ENCODE measurements at places on chromosomes 7 and 10.

GRCh38 chr10:34905200-34905927 lies 90.3 kb upstream of the PARD3 start:
- no peak for DNase-seq

DNA sequence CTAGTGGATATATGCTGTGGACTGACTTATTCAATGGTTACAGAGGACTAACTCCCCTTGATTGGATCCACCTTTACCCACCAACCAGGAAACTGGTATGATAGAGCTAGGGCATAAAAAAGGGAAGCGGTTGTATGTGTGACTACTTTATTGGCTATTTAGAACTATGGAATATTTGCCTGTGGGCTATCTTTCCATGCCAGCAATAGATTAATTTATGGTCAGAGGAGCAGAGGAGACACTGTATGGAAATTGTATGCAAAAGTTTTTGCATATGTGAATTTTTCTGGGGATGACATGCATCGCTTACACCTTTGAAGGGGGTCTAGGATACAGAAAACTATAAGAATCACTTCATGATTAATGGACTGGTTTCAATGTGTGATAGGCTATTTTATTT lies 105.7 kb downstream of the LHFPL3 start:
- no peak for DNase-seq

DNA sequence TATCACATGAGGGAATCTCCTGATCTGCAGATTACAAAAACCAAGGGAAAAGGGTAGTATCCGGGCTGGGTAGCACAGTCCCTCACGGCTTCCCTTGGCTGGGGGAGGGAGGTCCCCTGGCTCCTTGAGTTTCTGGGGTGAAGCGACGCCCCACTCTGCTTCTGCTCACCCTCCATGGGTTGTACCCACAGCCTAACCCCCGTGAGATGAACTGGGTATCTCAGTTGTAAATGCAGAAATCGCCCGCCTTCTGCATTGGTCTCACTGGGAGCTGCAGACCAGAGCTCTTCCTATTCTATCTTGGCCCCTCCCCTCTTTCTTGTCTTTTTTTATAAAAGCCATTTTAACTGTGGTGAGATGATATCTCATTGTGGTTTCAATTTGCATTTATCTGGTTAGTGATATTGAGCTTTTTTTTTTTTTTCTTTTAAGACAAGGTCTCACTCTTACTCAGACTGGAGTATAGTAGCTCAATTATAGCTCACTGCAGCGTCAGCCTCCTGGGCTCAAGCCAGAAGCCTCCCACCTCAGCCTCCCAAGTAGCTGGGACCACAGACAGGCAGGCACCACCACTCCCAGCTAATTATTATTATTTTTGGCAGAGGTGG lies 87.8 kb downstream of the ABCC2 start:
- no peak for DNase-seq

DNA sequence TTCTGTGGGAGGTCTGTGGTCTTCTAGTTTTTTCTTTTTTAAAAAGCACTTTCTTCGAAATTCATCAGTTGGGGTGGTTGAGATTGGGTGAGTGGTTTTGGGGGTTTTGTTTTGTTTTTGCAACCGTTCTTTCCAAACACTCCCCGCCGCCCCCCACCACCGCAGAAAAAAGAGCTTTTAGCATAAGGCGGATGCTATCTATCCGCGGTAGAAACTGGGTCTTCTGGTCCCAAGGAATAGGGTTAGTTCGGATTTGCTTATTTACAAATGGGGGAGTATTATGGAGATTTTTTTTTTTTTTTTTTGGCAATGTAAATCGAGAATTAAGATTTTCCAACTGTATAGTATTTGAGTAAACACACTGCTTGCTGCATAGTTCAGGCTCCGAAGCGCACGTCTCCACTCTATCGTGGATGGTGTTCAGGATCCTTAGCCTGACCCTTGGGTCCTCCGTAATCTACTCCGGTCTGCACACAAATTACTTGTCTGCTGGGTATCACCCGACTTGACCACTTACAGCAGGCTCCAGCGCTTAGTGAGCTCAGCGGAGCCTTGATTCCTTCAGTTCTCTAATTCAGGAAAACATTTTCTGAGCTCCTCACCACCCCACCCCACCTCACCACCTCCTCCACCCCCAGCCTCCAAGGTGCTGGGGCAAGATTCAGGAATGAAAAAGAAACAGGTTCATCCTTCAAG lies 757 bp upstream of the NRCAM start:
- no peak for DNase-seq

GRCh38 chr7:89054361-89054760 lies 258.8 kb upstream of the TEX47 start:
- DNase-seq, result no peak

GRCh38 chr10:90911133-90912051 lies 9.5 kb downstream of the ANKRD1 start:
- DNase-seq, result no peak

- DNase-seq, result no peak
Observed at GRCh38 chr10:3708852-3709251, 76.2 kb downstream of the KLF6 start.

- no peak for DNase-seq
Observed at GRCh38 chr10:59833810-59834209, 72.5 kb downstream of the CCDC6 start.

DNA sequence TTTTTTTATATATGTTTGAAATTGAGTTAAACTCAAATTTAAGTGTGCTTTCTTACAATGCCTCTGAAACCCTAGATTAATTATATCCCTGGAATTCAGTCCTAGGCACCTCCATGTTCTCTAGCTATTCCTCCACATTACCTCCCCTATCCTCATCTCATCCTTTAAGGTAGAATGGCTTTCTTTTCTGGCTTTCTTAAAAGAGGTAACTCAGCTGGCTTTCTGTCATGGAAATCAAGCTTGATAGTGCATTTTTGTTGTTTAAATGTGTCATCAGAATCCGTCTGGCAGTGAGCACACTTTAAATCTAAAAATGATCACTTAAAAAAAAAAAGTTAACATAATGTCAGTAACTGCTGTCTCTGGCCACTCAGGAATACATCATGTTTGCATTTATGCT lies 42.2 kb downstream of the AHR start:
- DNase-seq, result no peak

DNA sequence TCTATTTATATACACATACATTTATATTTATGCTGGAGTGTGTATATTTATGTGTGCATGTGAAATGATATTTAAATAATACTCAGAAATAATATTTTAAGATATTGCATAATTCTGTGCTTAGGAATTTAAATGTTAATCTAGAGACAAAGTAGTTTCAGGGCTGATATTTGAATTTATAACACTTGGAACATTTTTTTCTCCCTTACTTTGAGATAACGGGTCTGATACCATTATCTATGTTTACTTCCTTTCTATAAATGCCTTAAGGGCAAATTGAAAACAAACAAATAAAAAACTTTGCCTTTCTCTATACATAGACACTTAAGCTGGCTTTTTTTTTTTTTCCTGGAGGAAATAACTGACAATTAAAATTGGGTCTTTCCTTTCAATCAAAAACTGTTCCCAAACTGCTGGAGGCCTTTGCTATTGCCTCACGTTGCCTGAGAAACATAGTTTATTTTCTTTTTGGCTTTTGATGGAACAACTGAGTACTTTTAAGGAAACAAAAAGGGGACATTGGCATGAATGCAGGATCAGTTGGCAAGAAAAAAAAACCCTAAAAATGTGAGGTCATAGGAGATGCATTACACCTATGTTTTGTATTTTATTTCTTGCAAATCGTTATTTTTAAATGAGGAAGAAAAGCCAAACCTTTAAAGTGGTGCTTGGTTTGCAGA lies 98.7 kb downstream of the ITGA8 start:
- DNase-seq, result no peak

GRCh38 chr7:33421429-33421828 lies 292.1 kb downstream of the BBS9 start:
- DNase-seq, result no peak

GRCh38 chr7:41628901-41629300 lies 74.0 kb downstream of the INHBA start:
- no peak for DNase-seq

- DNase-seq, result no peak
Observed at GRCh38 chr7:151626422-151627115, 106.9 kb upstream of the RHEB start.

- DNase-seq, result no peak
Observed at GRCh38 chr10:69866688-69867461, 65.2 kb downstream of the COL13A1 start.

GRCh38 chr7:2734751-2735571 lies 47.0 kb downstream of the AMZ1 start:
- DNase-seq, result no peak

- no peak for DNase-seq
Observed at GRCh38 chr7:112112822-112113255, 93.4 kb downstream of the DOCK4 start.

DNA sequence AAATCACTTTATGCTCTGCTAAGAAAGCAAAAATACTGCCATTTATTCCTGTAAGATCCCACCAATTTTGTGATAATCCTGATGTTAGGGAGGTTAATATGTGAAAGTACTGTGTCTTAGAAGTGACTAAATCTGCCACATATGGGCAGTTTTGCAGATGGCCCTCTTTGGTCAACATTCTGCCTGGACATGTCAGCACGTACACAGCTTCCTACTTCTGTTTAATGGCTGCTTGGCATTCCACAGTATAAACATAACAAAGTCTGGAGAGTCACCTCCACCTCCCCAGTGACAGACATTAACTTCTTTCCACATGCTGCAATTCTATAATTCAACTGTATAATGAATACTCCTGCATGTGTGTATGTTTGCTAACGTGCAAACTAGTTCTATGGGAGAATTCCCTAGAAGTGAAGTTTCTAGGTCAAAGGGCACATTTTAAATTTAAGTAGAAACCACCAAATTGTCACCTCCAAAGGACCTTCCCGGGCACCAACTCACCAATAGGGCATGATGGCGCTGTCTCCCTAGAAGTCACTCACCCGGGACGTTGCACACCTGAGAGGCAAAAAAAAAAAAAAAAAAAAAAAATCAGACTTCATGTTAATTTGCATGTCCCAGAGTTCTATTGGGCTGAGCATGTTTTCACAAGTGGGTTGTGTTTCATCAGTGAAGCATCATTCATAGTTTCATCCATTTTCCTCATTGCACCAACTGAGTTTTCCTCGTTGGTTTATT lies 38.9 kb downstream of the MKI67 start:
- DNase-seq, result no peak

DNA sequence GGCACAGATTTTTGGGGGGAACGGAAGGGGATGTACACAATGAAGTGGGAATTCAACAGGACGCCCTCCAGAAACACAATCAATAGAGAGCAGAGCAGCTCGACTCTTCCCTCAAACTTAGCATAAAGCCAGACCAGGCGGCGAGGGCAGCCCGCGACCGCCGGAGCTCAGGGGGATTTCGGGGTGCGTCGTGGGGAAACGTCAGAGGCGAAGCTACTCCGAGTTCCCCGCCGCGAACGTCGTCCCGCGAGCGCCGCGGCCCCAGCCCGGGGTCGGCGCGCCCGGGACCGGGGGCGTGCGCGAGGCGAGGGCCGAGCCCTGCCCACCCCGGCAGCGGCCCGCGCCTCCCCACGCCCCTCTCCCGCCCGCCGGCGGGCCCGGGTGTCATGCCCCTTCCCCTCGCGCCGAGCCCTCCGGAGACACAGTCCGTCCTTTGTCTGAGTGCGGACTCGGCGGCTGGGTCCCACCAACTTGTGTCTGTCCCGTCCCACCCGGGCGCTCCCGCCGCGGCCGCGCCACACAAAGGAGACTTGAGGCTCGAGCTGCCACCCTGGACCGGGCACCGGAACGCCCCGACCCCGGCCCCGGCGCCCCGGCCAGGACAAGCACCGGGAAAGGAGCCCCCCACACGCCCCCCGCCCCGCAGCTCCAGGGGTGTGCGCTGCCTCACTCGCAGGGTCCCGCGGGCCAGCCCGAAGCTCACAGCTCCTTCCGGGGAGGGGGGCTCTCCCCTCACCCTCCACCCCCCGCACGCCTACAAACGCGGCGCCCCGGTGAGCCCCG lies 634 bp downstream of the EZH2 start:
- peak; percentile 26 for DNase-seq

Measured in activated CD8-positive, alpha-beta memory T cell treated with anti-CD3 and anti-CD28 coated beads for 48 hours (primary cell).